ENCODE measurements at places on chromosomes 1 and 21.

DNA sequence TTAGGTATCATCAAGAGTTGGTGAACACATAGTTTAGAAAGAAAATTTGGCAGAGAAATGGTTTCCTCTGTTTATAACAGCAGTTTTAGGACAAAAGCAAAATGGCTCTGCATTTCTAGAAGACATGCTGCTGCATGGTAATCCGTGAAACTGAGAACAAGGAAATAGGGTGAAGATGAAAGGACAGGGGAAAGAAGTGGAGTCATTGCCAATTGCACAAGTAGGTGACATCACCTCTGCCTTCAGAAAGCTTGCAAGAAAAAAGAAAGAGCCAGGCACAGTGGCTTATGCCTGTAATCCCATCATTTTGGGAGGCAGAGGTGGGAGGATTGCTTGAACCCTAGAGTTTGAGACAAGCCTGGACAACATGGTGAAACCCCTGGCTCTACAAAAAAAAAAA is 217.6 kb downstream of the LMX1A start:
- no peak for DNase-seq

DNA sequence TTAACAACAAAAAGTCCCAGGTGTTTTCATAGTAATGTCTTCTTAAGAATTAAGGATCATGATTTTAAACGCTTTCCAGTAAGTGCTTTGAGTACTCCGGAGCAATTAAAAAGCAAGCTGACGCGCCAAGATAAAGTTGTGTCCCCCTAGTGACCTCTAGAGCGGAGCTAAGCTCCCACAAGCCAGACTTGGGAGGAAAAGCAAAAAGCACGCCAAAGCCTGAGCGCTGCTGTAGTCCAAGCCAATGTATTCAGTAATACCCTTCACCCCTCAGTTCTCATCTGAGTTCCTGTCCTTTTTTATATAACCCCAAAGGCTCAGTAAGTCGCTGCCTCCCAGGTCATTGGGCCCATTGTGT is 3.5 kb upstream of the SLC44A5 start:
- no peak for DNase-seq

GRCh38 chr1:143680304-143680703 is 291.5 kb downstream of the FAM72C start:
- DNase-seq: no peak

GRCh38 chr1:67313934-67314671 is 6.4 kb downstream of the IL12RB2 start:
- no peak for DNase-seq

DNA sequence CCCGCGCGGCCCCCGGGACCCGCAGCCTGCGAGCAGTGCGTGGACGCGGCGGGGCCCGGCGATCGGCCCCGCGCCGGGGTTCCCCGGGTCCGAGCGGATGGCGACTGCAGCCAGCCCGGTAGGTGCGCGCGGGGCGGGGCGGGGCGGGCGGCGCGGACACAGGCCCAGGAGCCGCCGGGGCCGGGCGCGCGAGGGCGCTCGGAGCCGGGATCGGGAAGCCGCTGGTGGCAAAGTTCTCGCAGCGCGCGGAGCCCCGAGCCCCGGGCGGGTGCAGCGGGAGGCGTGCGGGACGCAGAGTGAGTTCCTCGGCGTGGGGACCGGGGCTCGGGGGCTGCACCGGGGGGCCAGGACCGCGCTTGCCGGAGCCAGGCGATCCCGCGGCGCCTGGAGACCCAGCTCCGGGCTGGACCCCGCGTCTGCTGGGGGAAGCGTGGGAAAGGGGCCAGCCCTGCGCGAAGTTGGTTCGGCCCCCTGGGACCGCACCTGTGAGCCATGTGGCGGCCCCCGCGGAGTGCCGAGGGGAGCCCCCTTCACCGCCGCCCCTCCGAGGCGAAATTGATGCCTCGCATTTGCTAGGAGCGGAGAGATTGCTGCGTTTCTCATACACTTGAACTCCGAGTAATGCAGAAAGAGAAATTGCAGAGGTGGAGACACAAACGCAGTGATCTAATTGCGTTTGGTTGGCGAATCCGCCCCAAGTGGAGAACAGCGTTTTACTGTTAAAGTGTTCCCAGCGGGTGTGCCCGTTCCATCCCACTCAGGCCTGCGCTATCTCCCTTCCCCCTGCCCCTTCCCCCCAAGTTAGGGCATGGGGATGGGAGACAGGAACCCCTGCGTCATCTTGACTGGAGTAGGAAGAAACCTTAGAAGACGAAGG is 228.9 kb upstream of the TMEM51 start:
- no peak for DNase-seq

- DNase-seq: no peak
Observed at GRCh38 chr1:112712191-112712590, 2.9 kb downstream of the PPM1J start.

DNA sequence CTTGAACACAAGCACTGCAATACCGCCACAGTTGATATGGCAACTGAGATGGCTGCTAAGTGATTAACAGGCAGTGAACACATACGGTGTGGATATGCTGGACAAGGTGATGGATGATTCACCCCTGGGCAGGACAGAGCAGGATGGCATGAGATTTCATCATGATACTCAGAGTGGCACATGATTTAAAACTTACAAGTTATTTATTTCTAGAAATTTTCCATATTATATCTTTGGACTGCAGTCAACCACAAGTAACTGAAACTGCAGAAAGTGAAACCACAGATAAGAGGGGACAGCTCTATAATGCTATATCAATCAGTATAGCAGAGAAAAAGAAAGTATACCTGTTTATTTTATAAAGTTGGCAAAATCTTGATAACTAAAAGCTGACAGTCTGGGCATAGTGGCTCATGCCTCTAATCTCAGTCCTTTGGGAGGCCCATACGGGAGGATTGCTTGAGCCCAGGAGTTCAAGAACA is 47.9 kb downstream of the PHACTR4 start:
- DNase-seq: no peak

GRCh38 chr21:41666641-41667081 is 100.2 kb downstream of the RIPK4 start:
- DNase-seq: no peak

- DNase-seq: no peak
Observed at GRCh38 chr1:22841860-22842281, 130.8 kb downstream of the LACTBL1 start.

DNA sequence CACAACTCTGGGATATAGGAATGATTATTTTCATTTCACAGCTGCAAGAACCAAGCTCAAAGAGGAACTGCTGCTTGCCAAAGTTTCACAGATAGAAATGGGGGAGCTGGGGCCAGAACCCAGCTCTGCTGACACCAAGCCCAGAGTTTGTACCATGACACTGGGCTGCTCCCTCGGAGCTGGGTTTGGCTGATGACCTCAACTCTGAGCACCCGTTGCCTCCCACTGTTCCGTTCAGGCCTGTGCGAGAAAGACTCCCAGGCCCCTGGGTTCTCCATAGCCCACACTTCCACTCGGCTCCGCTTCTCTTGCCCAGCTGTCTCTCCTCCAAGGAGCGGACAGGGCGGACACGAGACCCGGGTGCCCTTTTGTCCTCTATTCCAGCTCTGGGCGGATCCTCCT is 55.2 kb downstream of the NGF start:
- no peak for DNase-seq

- no peak for DNase-seq
Observed at GRCh38 chr1:86149591-86149990, 7.0 kb downstream of the COL24A1 start.

GRCh38 chr1:26772687-26773086 is 15.1 kb upstream of the PIGV start:
- no peak for DNase-seq

GRCh38 chr1:65269612-65270011 is 39.7 kb upstream of the DNAJC6 start:
- DNase-seq: no peak

DNA sequence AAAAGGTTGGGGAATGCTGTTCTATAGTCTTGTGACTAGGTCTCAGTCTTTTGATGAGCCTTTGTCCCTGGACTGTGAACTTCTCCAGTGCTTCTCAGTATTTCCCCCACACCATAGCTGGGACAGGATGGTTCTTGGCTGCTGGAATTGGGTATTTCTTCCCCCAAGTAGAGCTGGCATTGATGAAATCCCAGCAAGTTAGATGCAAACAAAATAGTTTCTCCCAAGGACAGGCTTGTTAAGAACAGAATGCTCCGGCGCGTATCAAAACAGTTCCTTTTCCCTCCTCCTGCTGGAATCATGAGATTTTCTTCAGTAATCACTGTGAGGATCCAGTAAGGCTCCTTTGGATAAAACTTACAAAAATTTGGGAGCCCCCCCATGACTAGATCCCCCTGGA is 162.6 kb downstream of the PIK3R3 start:
- no peak for DNase-seq

DNA sequence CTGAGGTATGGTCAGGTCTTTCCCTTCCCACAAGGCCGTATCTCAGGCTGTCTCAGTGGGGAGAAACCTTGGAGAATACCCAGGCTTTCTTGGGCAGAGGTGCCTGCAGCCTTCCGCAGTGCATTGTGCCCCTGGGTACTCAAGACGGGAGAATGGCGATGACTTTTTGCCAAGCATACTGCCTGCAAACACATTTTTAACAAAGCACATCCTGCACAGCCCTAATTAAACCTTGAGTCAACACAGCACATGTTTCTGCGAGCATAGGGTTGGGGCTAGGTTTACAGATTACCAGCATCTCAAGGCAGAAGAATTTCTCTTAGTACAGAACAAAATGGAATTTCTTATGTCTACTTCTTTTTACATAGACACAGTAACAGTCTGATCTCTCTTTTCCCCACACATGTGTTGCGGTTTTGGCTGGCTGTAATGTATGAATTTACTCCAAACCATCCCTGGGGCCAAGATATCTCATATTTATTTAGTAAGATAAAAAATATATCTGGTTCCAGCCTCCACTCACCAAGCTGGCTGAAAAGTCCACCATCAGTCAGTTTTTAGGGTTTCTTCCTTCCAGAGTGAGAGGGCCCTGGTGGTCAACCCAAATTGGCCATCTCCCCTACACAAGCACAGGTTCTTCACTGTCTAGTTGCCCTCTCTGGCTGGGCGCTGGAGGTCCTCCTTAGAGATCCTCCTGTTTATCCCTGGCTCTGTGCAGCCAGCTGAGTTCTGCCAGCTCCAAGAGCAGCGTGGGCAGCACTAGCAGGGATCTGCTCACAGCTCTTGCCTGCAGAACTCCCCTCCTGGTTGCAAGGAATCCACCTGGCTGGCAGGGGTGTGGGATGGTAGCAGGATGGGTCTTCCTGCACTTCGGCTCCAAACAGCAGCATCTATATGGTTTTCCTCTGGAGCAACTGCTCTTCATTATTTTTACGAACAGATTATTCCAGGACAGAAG is 2.6 kb downstream of the FAAH start:
- no peak for DNase-seq

DNA sequence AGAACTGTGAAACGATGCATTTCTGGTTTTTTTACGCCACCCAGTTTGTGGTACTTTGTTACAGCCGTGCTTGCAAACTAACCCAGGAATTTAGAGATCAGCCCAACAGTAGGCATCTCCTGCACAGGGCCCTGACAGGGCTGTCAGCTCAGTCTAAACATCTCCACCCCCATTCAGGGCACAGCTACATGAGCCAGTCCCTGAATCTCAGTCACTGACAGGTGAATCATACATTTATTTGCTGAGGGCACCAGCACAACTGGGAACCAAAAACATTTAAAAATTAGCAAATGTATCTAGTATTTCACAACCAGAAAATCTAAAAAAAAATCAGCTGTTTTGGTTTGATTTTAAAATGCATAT is 30.7 kb downstream of the PRDX6 start:
- DNase-seq: no peak

DNA sequence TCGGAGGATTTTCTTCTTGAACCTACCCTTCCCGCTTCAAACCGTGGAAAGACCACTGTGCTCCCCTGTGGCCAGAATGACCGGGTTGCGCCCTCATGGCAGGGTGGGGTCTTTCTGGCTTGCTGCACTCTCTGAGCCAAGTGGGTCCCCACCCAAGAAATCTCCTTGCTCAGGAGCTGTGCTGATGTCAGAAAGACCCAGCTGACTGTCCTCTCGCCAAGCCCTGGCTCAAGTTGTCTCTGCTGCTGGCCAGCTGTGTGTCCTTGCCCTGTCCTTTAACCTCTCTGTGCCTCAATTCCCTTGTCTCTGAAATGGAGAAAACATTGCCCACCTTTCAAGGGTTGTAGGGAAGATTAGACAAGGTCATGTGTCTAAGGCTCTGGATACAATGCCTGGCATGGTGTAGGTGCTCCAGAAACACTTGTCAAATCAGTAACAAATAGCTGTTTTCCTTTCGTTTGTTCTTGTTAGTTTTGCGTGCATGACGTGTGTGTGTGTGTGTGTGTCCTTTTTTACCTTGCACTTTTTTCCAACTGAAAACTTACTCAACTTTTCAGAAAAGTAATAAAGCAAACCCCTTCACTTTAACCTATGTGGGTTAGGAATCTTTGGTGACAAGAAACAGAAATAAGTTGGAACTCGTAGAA is 41.1 kb upstream of the RPL11 start:
- DNase-seq: no peak

DNA sequence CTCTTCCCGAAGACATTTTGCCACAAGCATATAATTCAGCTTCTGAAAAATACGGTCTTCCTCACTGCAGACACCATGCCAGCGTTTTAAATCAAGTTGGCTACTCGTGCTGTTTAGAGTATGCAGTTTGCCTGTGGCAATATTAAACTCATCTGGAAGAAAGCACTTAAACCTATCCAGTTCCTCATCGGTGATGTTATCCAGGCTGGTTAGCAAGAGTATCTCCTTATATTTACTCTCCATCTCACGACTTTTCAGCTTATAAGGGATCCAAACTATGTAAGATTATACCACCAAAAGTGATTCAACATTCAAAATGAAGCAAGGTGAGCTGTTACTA is 9.7 kb upstream of the IFI16 start:
- DNase-seq: no peak

DNA sequence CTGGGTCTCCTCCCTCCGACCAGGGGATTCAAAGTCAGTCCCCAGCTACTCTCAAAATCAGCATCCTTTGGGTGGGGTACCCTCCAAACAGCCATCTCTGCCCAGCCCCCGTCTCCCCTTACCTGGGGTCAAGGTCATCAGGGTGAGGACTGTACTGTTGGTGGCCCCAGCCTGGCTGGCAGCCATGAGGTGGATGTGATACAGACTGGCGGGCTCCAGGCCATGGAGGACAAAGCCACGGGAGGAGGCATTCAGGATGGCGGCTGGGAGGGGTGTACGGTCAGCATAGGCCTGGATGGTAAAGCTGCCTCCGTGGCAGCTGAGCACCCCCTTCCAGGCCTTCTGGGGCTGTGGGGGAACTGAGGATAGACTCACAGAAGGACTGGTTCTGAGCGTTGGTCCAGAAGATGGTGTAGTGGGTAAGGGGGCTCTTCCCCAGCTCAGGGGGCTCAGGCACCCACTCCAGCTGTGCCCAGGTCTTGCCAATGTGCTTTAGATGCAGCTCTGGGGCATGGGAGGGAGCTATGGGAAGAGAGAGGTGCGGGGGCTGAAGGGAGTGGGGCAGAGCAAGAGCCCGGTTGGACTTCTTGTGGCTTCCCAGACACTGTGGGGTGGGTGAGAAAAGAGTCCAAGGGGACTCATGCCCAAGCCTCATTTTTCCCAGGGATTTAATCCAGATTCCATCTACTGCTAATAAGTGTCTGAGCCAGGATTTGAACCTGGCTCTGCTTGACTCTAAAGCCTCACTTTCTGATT is 3.7 kb upstream of the MRPS15 start:
- no peak for DNase-seq

GRCh38 chr1:239891621-239892358 is 199.9 kb upstream of the FMN2 start:
- DNase-seq: no peak

All from stimulated activated CD4-positive, alpha-beta T cell treated with anti-CD3 and anti-CD28 coated beads, Interleukin-12 subunit alpha, Interleukin-12 subunit beta, amount 100 ng/mL, for 48 hours (primary cell).